Pulmonary artery endothelial cell (primary cell): ENCODE measurements at places on chromosomes 1 and 21. TPM values are rescaled to one million over a fixed set of nuclear protein-coding genes. Genes with fewer than 3 reads are reported as not detected.

The SIM2 gene
- 0.07 TPM in 1 of 2 replicates, not detected in the other for total RNA-seq

The KCNN3 gene
- 0.20 and 1.4 TPM in 2 replicates for total RNA-seq

The GBP7 gene
- not detected in 2 replicates for total RNA-seq

The OR10J1 gene
- not detected in 2 replicates for total RNA-seq
